ENCODE measurements at places on chromosomes 4 and X.
A peak's percentile ranks its signal among the peaks of the same experiment; 100 is the strongest.

GRCh38 chrX:108306086-108306485 lies 132.1 kb downstream of the COL4A6 start:
- DNase-seq: no peak

DNA sequence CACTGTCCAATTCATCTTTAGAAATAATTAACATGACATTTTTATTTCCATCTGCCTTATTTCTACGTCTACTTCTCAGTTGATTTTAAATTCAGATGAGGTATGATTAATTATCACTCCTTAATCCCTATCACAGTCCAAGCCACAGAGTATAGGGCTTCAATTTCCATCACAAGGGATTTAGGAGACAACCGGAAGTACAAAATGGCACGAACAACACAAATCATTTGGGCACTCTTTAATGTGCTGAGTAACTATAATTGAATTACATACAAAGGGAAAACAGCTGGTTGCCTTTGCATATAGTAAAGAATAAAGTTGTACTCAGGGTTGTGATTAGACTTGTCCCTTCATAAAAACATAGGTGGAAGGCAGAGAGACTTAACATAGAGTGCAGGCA lies 290.4 kb upstream of the MAGEB16 start:
- DNase-seq: no peak

DNA sequence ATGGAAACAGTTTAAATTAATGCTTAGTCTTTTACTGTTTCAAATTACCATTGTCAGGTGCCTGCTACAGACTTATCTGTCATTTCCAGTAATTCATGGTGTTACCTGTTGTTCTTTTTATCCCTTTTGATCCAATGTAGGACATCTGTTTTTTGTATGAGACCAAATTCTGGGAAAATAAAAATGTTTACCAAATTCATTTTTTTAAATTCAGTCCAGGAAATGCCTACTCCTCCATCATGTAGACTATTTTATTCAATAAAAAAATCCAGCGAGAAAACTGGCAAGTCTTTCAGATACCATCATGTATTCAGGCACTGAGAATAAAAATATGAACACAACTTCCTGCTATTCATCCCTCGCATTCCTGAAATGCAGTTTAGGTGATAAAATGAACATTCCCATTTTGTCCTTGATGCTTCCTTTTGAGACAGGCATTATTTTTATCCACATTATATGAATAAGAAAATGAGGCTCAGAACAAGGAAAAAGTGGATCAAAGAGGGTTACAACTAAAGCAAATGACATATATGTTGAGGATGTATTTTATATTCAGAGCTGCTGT lies 584.2 kb downstream of the SPRY1 start:
- no peak for DNase-seq

DNA sequence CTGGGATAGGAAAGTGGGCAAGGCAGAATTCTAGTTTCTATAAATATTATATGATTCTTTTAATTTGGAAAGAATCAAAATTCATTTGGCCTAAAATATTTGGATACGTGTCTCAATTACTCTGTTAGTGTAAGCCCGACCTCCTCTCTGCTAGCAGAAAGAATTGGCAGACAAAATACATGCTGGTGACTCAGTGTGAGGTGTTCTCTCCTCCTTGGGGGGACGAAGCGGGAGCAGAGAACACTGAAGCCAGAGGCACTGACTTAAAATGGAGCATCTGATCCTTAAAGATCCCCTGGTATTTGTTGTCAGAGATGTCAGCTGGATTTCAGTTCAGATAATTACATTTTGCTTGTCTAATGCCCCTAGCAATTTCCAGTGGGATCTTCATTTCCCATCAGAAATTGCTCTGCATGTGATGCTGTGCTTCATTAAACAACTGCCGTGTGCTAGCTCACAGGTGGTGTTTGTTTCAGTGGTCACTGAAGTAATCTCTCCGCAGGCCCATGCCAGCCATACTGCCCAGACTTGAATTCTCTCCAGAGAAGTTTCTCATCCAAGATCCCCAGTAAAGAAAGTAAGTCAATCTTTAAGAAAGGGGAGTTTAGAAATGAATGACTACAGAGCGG lies 188.7 kb upstream of the TLL1 start:
- DNase-seq: peak; percentile 78

- no peak for DNase-seq
These were observed 11.8 kb downstream of the RBM47 start for GRCh38 chr4:40617872-40618271.

- peak; percentile 22 for DNase-seq
These were observed 3.3 kb upstream of the PDGFRA start for GRCh38 chr4:54225598-54226403.

GRCh38 chr4:138185859-138186645 lies 56.1 kb downstream of the SLC7A11 start:
- no peak for DNase-seq

- DNase-seq: no peak
These were observed 42.5 kb downstream of the SLC39A8 start for GRCh38 chr4:102302762-102303161.

DNA sequence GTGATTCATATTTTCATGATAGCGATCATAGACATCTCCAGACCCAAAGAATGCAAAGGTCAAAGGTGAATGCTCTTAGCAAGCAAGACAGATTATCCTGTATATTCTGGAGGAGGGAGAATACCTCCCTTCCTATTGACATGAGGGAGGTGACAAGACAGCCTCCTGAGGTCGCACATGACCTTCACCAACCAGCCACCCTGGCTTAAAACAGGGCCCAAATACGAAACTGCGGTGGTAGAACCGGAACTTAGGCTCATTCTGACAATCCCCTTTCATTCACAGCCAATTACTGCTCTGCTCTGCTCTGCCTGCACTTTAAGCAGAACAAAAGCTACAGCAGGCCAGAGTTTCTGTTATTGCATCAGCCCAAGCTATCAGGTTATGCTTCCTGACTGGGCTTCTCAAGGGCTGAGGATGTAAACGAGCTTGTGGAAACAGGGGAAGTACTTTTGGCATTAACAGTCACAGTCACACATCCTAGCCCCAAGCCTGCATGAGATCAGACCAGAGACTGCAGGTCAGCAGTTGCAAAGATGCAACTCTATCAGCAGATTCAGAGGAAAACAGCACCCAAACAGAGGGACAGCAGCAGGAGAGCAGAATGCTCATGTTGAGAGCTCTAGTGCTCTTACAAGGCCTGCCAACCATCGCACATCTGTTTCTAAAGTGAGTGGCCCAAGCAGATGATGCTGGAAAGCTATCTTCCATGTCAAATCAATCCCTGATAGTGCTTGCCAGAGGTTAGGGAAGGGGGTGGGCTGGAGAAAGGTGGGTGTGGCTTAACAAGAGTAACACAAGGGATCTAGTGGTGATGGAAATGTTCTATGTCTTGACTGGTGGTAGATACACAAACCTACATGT lies 51.3 kb upstream of the MAP3K15 start:
- DNase-seq: no peak

DNA sequence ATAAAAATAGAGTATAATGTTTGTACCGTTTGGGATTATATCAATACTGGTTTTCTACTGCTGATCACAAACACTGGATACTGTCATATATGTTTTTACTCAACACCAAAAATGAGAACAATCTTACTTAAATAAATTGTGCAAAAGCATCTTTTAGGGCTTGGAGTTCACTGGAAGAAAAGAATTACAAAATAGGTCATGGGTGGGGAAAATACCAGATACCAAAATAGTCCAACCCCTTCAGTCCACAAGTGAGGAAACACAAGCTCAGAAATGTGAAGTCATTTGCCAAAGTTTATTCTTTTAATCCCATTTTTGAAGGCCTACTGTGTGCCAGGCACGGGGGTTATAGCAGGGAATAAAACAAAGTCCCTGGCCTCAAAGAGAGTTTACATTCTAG lies 64.4 kb downstream of the ADGRG2 start:
- DNase-seq: no peak

DNA sequence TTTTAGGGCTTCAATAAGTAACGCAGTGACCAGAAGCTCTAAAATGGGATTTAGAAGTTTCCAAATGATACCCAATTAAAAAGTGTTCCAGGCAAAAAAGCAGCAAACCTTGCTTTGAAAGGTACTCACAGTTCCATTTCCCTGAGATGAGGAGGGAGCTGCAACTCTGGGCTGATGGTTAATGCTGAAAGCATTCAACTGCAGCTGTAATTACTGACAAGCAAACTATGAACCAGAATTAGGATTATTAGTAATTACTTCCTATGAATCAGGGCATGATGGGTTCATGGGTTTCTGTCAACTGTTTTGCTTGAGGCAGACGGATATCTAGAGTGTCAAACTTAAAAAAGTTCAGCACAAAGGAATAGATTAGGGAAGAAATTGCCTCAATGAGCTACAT lies 357.4 kb downstream of the STIM2 start:
- DNase-seq: no peak

GRCh38 chrX:53883196-53883595 lies 161.1 kb downstream of the PHF8 start:
- DNase-seq: no peak

GRCh38 chr4:152087335-152087734 lies 326.5 kb upstream of the GATB start:
- DNase-seq: no peak

DNA sequence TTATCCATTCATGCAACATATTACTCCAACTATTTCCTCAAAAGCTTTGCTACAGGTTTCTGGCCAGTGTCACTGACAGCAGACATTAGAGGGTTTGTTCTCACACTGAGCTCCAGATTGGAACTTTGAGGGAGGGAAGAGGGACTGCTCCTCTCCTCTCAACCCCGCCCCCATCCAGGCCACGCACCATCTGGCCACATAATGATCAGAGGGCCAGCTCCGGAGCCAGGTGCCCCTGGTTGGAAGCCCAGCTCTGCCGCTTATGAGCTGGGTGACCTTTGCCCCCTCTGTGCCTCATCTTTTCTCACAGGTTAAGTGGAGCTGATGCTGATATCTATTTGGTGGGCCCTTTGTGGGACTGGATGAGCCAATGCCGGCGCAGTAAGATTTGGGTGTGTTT lies 55.8 kb downstream of the C4orf50 start:
- DNase-seq: no peak

DNA sequence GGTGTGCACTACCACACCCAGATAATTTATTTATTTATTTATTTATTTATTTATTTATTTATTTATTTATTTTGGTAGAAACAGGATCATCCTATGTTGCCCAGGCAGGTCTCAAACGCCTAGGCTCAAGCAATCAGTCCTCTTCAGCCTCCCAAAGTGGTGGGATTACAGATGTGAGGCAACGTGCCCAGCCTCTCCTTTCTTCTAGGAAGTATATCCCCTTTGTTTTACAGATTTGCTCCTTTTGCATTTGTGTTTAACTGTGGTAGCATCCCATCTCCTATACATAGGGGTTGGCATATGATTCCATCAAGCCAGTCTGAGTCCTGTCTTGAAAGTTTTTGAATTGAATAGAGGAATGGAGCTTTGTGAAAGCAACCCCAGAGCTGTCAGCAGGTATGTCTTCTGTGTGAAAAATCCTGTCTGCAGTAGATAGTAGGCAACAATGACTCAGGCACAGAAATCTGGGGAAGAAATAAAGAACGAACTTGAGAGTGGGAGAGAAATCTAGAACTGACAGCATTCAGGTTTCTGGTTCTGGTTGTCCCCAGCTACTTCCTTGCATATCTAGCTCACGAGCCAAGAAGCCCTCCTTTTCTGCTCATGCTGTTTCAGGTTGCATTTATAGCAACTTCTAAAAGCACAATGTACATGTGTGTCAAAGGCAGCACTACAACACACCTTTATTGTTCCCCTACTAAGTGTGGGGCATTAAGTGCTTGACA lies 113.7 kb upstream of the LSM6 start:
- no peak for DNase-seq

- DNase-seq: peak; percentile 0
These were observed 472.0 kb downstream of the ARAP2 start for GRCh38 chr4:35772291-35772690.

Data from astrocyte of the hippocampus (primary cell).